D341Med (cell line): ENCODE measurements at places on chromosomes 16 and 17.

- no peak for DNase-seq
Observed at GRCh38 chr16:80231888-80232287, 308.9 kb upstream of the DYNLRB2 start.

DNA sequence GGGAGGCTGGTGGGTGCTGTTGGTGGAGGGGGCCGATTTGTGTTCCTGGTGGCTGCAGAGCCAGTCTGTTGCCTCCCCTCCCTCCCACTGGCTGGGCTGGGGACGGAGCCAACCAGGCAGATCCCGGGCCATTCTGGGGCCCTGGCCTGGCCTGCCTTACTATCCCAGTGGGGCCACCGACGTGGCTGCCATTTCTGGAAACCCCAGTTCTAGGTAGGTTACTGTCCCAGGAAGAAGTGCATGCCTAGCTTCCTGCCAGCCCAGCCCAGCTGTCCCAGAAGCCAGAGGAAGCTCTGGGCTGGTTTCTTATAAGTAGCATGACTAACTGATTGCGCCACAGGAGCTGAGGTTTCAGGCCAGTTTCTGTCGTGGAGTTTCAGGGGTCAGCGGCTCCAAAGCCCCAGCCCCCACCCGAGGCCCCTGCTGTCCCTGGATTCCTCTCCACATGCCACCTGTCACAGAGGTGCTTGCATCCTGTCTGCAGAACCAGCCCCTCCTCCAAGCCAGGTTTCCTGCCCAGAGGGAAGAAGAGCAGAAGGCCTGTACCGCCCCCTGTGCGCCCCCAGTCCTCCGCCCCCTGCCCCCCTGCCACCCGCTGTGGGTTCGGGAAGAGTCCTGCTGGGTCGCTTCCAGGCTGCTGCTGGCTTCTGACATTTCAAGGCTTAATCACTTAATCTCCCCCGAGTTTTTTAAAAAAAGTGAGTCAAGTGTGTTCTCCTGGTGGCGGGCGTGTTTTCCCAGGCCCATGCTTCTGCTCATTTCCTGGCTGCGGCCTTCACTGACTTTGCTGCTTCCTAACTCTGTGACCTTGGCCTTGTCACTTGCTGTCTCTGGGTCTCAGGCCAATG, 13.2 kb downstream of the IL4R start:
- DNase-seq, result peak; percentile 62

GRCh38 chr17:21001111-21001812, 41.5 kb downstream of the USP22 start:
- no peak for DNase-seq

DNA sequence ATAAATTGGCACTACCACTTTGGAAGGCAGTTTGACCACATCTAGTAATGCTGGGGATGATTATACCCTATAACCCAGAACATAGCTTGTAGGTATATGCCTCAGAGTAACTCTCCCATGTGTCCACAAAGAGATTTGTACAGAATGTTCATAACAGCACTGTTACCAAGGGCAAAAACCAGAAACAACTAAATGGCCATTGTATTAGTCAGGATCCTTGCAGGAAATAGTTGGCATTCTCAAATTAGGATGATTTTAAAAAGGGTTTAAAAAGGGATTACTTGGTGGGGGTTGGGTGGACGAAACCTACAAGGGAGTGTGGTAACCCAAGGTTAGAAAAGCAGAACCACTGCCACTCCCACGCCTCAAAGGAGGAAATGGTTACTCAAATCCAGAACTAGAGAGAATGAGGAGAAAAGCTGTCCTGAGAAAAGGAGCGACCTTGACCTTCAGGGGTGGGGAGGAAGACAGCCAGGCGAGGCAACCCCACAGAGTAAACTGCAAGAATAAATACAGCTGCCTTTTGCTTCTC, 2.1 kb downstream of the CPPED1 start:
- DNase-seq, result no peak

- peak; percentile 26 for DNase-seq
Observed at GRCh38 chr17:78107457-78107856, 21.1 kb downstream of the TMC6 start.

- no peak for DNase-seq
Observed at GRCh38 chr17:55660178-55660886, 62.3 kb downstream of the TMEM100 start.

GRCh38 chr16:13883881-13884280, 36.1 kb upstream of the ERCC4 start:
- DNase-seq, result no peak

DNA sequence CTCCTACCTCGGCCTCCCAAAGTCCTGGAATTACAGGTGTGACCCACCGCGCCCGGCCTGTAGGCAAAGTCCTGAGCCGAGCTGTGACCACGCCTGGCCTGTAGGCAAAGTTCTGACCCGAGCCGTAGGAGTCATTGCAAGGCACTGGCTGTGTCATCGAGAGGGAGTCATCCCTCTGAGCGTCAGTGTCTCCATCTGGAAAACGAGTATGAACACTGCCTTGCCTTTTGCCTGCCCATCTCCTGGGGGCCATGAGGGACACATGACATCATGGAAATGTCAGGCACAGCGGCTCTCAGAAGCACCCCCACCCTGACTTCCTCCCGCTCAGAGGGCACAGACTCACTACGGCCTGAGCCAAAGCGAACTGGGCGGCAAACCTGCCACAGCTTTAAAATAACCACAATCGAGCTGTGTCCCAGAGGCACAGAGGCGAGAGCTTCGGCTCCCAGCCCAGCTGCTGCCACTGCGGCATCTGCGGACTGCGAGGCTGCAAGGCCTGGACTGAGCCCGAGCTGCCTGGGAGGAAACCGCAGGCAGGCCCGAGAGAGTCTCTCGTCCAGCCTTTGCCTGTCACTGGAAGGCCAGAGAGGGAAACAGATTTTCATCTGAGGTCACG, 50.8 kb downstream of the RPH3AL start:
- DNase-seq, result no peak

DNA sequence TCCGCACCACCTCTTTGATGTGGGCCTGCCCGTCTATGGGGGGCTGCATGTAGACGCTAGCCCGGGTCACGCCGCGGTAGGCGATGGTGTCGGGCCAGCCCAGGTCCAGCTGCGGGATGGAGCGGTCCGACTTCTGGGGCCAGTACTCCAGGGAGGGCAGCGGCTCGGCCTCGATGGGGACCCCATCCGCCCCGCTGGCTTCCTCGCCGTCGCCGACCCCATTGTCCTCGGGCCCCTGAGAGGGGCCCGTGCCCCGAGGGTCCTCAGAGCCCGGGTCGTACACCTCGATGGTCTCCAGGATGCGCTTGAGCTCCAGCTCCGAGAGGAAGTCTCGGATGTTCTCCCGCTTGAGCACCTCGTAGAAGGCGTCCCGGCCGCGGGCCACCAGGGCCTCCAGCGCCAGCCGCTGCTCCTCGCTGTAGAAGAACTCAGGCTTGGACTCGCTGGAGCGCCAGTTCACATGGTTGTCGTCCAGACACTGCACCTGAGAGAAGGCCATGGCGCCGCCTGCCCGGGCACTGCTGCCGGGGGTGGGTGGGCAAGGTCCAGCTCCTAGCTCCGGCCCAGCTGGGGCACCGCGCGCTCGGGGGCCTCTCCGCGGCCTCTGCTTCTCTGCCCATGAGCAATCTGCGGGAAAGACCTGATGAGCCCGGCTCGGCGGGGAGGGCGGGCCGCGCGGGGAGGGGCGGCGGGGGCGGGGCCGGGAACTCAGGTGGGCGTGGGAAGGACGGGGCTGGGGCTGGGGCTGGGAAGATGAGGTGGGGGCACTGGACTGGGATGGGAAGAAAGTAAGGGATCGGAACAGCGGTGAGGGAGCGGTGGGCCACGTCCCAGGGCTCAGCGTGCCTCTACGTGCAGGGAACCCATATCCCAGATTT, 782 bp downstream of the FAM83G start:
- peak; percentile 41 for DNase-seq

DNA sequence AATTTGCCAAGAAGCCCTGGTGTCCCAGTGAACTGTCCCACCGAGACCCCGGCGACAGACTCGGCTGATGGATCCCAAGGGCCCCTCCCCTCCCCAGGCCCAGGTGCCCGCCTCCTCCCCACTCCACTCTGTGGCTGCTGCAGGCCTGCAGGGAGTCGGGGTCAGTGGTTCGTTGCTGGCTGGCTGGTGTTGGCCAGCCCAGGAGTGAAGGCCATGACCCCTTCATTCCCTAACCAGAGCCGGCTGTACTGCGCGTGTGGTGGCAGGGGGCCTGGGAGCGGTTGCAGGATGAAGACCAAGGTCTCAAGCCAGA, 9.2 kb upstream of the TBX2 start:
- no peak for DNase-seq

DNA sequence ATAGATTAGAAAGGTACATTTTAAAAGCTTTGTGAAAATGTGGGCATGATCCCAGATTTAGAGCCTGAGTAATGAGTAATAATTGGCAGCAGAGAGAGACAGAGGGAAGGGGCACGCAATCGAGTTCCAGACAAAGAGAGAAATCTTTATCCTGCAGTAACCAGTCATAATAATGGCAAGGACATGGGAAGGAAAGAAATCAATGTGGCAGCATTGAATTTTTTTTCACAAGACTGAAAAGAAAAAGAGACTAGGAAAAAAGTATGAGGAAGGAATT, 790.8 kb upstream of the SOX9 start:
- no peak for DNase-seq

- no peak for DNase-seq
Observed at GRCh38 chr17:34639706-34640425, 60.5 kb downstream of the TMEM132E start.

GRCh38 chr16:62033065-62033464, 3.2 kb downstream of the CDH8 start:
- no peak for DNase-seq

DNA sequence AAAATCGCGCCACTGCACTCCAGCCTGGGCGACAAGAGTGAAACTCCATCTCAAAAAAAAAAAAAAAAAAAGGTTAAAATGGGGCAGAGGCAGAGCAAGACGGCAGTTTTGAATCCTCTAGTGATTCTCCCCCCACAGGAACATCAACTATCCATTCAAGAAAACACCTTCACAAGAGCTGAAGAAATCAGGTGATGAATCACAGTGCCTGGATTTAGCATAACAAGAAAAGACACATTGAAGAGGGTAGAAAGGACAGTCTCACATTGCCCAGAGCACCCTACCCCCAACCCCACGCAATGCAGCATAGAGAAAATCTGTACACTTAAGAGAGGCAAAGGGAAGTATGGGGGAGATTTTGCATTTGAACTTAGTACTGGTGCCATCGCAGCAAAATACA, 28.8 kb upstream of the RNF43 start:
- no peak for DNase-seq

DNA sequence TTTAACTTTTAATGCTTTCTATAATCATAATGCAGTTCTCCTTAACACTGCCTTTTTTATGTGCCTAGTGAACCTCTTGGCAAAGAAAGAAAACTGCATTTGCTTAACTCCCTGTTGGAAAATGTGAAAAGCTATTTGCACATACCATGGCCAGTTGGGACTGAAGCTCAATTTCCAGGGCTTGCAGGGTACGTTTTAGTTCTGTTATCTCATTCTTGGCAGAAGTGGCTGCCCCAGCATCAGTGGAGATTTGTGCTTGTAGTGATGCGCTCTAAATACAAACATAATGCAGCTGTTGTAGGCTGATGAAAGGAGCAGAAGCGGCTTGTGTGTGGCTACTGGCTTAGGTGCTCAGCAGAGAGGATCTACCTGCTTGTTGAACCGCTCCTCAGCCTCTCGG, 3.7 kb downstream of the KRT24 start:
- no peak for DNase-seq

- no peak for DNase-seq
Observed at GRCh38 chr17:40900809-40901356, 15.8 kb upstream of the KRT20 start.

- DNase-seq, result peak; percentile 71
Observed at GRCh38 chr17:67221062-67221998, 23.7 kb downstream of the HELZ start.

GRCh38 chr17:9169116-9169515, 147.8 kb downstream of the NTN1 start:
- DNase-seq, result no peak

DNA sequence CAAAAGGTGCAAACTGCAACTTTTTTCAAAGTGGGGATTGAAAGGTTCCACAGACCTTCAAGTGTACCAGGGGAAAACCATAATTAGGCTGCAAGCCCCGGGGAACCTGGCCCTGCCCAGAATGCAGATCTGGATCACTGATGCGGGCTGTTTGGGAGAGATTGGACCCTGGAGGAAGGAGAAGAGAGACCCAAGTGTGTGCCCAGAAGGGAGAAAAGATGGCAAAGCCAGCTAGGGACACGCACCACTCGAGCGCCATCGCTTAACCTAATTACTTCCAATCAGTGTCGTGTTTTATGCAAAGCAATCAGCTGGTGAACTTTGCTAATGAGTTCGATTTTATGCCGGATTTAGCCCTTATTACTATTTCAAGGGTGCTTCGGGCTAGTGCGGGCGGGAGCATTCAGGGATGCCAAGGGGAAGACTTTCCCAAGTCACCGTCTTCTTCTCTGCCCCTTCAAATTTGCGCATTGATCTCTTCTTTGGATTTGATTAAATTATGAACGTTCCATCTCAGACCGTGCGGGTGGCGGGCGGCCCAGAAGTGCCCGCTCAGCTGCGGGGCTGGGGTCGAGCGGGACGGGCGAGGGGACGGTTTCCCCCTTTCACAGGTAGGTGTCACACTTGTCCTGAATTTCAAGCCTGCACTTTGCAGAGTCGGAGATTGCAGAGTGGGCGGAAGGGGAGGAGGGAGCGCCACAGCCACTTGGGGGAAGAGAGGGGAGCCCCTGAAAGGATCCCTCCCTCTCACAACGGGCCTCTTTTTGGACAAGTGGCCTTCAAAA, 4.0 kb downstream of the IRX5 start:
- peak; percentile 50 for DNase-seq

DNA sequence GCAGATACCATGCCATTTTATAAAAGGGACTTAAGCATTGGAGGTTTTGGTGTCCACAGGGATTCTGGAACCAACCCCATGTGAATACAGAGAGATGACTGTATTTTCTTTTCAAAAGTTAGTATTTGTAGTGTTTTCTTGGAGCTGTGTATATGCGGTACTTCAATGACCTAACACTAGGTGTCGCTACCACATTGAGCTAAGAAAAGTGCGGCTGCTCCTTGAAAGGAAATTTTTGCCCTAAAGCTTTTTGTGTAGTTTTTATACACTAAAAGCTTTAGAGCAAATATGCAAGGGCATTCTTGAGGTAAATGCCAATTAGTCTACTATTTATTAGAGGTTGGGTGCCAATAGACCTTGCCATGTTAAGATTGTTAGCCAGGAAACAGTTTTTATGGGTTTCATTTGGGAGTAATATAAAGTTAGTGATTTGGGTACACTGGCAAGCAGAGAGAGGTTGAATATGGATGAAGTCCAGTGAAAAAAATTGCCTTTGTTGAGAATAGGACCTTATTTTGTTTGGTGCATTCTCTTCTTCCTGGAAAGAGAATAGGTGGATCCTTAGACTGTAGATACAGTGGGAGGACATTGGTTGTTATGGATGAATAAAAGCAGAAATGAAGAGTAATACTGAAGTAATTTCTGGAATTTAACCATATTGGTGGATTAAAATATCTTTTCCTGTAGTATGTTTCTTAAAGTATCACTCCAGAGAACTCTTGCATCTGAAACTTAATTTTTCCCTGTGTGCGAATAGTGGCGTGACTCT, 43.3 kb downstream of the BCAS3 start:
- DNase-seq, result peak; percentile 72
